ENCODE measurements at places on chromosomes 4 and X.

DNA sequence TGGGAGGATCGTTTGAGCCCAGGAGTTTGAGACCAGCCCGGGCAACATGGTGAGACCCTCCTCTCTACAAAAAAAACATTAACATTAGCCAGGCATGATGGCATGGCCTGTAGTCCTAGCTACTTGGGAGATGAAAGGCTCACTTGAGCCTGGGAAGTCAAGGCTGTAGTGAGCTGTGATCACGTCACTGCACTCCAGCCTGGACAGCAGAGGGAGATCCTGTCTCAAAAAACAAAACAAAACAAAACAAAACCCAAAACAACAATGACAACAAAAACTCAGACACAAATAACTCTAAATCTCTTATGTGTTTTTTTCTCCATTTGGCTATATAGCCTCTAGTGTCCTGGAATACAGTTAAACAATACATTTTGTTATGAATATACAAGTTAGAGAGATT lies 127.3 kb upstream of the STK26 start:
- DNase-seq, result no peak

- no peak for DNase-seq
Observed at GRCh38 chr4:124526769-124527168, 185.8 kb downstream of the ANKRD50 start.

DNA sequence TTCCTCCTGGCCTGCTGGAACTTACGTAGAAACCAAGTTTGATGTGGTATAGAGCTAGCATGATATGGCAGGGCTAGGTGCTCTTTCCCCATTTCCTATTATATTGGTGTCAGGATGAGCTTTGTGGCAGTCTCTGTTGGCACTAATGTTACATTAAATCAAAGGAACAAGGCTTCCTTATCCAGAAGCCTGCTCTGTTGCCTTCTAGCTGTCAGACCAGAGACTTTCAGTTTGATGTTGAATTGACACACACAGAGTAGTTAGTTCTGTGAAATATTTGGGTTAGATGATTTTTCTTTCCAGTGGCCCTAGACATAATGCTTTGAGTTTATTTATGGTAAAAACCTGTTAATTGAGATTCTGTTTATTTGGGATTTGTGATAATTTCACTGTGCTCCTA lies 10.0 kb downstream of the CNKSR2 start:
- no peak for DNase-seq

DNA sequence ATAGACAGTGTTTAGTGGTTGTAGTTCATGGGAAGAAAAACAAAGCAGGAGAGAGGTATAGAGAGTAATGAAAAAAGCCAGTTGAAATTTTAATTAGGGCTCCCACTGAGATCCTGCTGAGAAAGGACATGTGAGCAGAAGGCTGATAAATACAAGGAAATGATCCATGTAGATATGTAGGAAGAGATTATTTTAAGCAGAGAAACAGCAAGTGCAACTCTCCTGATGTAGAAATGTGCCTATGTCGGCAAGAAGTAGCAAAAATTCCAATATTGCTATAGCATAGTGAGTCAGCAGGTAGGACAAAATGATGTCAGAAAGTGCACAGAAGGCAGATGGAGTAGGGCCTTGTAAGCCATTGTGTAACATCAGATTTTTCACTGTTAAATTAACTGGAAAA lies 1027.3 kb downstream of the PCDH18 start:
- DNase-seq, result no peak

- DNase-seq, result no peak
Observed at GRCh38 chrX:40448793-40449192, 132.0 kb upstream of the ATP6AP2 start.

DNA sequence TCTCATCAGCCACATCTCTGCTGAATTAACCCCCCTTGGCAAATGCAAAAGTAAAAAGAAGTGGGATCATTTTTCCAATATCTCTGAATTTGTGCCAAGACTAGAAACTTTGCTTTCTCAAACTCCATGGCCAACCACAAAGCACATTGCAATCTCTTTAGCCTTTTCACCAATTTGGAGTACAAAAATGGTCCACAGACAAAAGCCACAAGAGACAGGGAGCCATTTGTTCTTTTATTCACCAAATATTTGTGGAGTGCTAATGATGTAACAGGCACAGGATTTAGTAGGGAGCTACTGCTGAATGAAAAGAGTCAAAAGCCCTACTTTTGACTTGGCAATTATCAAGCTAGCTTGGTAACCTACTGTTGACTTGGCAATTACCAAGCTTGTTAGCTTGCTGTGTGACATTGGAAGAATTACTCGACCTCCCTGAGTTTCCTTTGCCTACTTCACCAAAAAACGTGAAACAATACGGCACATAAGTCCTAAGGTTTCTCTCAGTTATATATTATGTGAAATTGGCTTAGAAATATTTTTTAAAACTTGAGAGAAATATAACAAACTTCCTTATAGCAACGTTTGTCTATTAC lies 97.1 kb upstream of the KLF3 start:
- DNase-seq, result no peak

Data from NCI-H524 treated with DMSO at 0.1 percent for 48 hours (cell line).